ENCODE measurements at places on chromosomes 12 and 14.
A peak's percentile ranks its signal among the peaks of the same experiment; 100 is the strongest.

DNA sequence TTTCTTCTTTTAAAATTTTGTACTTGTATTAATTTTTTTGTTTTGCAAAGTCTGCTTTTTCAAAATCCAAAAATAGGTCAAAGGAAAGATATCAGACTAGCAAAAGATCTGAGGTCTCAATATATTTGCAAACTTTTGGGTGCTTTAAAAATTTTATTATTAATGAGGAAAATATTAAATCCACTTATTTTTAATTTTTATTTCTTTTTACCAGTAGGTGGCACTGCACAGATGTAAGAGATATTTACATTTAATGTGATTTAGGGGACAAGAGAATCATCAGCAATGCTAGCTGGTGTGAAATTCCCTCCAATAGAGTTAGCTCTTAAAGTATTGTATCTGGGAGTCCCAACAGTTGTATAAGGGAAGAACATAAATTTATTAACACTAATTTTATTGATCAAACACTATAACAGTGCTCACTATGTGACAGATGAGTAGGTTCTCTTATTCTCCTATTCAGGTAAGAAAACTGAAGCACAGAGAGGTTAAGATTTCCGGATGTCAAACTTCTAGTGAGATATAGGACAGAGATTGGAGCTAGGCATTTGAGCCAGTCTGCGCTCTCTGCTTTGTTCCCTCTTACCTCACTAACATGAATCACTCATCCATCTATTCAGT is 30.5 kb downstream of the ALX1 start:
- no peak for DNase-seq

DNA sequence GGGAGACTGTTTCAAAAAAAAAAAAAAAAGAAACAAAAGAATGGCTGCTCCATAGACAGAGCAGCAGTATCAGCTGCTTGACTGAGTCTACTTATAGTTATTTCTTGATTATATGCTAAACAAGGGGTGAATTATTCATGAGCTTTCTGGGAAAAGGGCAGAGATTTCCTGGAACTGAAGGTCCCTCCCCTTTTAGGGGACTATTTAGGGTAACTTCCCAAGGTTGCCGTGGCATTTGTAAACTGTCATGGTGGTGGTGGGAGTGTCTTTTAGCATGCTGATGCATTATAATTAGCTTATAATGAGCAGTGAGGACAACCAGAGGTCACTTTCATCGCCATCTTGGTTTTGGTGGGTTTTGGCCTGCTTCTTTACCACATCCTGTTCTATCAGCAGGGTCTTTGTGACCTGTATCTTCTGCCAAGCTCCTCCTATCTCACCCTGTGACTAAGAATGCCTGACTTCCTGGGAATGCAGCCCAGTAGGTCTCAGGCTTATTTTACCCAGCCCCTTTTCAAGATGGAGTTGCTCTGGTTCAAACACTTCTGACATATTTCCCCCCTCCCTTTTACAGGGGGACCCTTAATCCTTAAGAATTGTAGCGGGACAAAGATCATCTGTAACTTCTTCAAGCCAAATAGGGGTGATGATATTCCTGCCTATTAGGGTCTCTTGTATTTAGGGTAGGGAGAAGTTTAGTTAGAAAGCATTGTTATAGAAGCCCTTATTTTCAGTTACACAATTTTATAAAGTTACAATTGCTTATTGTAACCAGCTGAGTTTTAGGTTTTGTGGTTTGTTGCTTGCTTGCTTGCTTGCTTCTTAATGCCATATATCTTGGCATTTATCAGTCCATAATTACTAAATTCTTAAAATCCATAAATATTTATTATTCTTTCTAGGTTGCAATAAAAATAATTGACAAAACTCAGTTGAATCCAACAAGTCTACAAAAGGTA is 42.5 kb downstream of the MARK3 start:
- DNase-seq: peak; percentile 27

- DNase-seq: no peak
Measured at GRCh38 chr14:60905923-60906322, 75.0 kb downstream of the TRMT5 start.

DNA sequence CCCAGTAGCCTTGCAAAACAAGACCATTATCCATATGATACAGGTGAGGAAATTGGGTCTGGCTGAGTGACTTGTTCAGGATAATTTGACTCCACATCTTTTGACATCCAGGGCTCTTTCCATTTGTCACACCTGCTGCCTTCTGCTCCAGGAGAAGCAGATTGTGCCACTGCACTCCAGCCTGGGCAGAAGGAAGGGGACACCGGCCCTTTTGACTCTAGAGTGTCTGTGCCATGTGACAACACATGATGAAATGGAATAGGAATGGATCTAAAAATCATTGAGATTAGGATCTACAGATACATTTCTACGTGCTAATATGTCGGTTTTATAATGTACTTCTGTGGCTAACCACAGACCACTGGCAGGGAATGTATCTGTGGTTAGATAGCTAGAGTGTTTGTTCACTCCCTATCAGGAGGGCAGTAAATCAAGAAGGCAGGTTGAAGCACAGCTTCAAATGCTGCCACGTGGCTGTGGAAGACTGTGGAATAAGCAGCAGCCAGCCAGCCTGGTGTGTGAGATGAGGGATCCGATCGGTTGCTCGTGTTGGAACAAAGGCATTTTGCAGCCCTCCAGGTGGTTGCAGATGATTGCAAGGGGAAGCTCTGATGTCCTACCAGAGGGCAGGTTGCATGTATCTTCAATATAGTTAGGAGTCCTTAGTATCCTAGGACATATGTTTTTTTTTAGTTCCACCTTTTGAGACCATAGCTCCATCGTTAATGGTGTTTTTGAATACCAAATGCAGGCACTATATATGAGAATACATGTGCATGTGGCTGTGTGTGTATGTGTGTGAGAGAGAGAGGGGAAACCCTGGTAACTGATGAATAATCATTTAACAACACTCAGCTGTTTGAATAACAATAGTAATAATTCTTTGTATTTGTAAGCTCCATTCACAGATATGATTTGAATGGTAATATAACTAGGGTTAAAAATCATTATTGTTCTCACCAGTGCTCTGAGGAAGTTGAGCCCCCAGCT is 28.6 kb downstream of the EML1 start:
- DNase-seq: peak; percentile 31

DNA sequence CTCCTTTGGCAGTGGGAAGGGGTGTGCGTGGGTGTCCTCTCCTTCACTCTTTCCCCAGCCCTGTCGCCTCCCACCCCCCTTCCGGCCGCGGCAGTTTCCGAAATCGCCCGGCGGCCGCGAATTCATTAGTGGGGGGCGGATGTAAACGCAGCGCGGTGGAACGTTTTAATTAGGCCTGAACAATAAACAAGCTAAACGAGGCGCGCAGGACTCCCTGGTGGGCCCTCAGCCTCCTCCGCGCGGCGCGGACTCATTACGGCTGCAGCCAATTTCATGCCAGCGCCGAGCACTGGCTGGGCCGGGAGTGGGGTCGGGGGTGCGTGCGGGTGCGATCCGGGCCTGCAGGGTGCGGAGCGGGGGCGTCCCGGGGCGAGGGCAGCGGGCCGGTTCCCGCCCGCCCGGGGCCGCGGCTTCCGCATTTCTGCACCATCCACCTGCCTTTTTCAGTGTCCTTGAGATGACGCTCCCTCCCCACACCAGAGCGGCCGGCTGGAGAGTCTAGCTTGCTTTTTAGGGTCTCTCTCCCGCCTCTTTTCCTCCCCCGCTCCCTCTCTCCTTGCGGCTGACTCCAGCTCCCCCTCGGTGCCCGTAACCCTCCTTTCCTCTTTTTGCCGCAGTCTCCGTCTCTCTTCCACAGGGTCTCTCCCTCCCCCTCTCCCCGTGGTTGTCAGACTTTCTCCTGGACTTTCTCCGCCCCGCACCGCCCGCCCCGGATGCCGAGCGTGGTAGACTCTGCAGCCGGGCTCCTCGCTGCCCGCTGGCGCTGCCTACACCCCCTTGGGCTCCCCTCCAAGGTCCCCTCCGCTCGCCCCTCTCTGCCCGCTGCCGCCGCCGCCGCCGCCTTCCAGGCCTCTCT is at the start of gene CISTR:
Gene CISTR, minus strand, starts transcription at position 644 of the 856 bp plus-strand sequence.
- DNase-seq: peak; percentile 55

- DNase-seq: no peak
Measured at GRCh38 chr12:112439769-112440168, 21.0 kb downstream of the PTPN11 start.

DNA sequence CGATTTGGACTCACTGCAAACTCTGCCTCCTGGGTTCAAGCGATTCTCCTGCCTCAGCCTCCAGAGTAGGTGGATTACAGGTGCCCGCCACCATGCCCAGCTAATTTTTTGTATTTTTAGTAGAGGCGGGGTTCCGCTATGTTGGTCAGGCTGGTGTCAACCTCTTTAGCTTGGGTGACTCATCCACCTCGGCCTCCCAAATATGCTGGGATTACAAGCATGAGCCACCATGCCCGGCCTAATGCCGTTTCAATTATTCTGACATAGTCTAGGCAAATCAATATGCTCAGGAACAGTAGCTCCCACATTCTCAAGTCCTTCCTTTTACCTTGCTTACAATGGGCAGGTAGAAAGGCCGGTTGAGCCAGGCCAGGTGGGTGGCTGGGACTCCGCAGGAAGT is 82.0 kb upstream of the EEA1 start:
- no peak for DNase-seq

DNA sequence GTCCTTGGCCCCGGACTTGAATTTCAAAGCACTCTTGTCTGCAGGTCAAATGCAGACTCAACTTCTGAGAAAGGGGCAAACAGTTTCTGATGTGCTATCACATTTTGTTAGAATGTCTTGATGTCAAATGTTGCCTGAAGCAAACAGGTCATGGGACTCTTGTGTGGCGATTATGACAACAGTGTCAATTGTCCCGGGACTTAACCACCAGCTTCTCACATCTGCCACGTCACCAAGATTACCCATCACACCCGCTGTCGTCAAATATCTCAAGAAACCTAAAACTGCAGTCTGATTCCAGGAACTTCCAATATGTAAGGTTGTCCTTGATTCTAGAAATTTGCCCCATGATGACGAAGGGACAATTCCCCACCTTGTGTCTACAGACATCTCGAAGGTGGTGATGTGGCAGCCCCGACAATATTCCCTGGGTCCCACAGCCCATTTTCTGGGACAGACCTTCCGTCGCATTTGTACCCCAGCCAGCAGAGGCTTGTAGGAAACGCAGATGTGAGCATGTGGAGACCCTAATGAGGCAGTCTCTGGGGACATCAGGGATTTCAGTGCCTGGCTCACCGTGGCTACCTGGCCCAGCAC is 21.3 kb downstream of the LRTM2 start:
- no peak for DNase-seq

- DNase-seq: no peak
Measured at GRCh38 chr12:18861287-18861858, 123.5 kb downstream of the CAPZA3 start.

- no peak for DNase-seq
Measured at GRCh38 chr14:58884442-58884841, 246.7 kb downstream of the DACT1 start.

- no peak for DNase-seq
Measured at GRCh38 chr12:119819322-119819721, 57.8 kb downstream of the CIT start.

- no peak for DNase-seq
Measured at GRCh38 chr14:77130386-77130785, 11.2 kb downstream of the ZDHHC22 start.

DNA sequence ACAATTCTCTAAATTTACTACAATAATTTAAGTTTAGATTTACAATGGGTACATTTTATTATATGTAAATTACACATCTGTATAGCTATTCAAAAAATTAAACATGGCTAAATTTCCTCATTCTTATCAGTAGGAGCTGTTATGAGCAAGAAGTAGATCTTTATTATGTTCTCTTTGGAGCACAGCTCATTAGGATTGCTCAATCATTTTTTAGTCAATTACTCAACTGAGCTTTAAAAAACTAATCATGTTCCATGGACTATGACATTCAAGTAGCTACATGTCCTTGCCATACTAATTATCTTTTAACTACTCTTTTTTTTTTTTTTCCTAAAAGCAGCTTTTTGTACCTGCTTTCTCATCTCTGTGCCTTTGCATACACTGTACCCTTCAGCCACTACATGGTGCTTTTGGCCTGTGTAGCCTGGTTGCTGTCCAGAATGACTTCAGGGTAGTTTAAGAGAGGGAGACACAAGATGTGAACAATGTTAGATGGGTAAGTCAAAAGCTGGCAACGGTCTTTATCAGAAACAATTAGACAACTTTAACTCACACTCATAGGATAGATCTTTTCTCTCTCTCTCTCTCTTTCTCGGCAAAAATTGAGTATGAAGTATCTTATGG is 69.0 kb downstream of the SSPN start:
- DNase-seq: no peak

GRCh38 chr14:54470701-54471100 is 18.1 kb downstream of the GMFB start:
- DNase-seq: no peak

DNA sequence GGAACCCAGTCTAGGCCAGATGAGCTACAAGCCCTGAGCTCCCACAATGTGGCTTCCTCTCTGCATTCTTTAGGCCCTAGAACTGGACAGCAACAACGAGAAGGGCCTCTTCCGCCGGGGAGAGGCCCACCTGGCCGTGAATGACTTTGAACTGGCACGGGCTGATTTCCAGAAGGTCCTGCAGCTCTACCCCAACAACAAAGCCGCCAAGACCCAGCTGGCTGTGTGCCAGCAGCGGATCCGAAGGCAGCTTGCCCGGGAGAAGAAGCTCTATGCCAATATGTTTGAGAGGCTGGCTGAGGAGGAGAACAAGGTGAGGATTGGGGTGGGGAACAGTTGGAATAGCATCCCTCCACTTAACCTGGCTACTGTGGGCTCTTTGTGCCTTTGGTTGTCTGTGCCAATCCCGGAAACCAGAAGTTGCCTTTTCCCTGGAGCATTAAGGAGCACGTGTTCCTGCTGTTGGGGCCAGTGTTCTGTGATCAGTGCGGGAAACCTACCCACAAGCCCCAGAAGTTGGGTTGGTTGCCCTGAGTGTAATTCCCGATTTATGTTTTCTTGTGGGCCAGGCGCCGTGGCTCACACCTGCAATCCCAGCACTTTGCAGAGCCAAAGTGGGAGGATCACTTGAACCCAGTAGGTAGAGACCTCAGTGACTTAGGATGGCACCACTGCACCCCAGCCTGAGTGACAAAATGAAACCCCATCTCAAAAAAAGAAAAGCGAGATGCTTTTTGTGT is 6.4 kb downstream of the FKBP4 start:
- DNase-seq: no peak

GRCh38 chr12:127500512-127501035 is 766.4 kb upstream of the TMEM132C start:
- no peak for DNase-seq

DNA sequence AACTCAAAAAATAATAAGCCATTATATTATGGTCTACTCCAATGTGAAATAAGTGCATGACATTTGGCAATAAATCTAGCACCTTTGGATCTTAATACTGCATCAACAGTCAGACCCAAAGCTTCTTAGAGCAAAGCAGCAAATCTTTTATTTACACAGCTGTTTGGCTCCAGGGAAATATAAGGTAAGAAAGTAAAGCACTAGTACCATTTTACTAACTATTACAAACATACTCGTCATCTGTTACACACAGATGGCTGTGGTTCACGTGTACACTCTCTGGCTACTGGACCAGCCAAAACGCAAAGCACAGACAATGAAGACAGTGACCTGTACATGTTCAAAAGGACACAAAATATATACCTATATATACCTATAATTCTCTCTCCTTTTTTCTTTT is 2.8 kb downstream of the FGD6 start:
- no peak for DNase-seq
